ENCODE measurements at places on chromosomes 3 and 15.

DNA sequence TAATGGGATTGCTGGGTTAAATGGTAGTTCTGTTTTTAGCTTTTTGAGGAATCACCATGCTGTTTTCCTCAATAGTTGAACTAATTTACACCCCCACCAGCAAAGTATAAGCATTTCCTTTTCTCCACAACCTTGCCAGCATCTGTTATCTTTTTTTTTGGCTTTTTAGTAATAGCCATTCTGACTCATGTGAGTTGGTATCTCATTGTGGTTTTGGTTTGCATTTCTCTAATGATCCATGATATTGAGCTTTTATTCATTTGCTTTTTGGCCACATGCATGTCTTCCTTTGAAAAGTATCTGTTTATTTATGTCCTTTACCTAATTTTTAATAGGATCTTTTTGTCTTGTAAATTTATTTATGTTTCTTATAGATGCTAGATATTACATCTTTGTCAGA, 288.2 kb downstream of the EPHA6 start:
- DNase-seq = peak; percentile 4

DNA sequence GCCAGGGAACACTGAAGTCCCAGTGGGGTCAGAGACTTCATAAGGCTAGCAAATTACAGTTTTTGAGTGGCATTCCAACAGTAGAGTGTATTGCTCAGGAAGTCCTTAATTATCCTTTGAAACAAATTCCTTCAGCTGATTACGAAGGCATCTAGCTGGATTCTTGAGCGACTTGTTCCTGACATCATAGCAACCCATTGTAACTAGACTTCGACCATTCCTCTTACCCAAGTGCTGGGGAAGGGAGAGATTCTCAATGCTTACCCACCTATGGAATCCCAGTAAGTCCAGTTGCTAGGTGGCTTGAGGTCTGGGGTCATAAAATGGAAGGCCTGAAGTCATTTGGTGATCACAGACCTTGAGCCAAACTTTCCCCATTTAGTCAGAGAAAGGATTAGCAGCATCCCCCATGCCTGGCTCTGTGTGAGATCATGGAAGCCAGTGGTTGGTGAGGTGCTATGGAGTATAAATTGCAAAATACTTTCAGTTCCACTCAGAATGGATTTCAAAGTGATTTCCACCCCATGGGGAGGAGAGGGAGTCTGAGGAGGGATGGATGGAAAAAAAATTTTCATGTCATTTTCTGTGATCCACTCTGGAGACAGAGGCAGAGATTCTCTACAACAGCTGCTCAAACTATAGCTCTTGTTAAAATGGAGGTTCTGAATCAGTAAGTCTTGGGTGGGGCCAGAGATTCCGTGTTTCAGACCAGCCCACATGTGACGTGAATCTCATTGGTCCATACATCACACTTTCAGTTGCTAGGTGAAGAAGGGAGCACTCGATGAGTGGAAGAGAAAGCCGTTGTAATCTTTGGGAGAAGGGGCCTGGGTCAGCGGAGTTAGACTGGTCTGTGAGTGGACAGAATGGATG, 45.7 kb downstream of the CD86 start:
- no peak for DNase-seq

DNA sequence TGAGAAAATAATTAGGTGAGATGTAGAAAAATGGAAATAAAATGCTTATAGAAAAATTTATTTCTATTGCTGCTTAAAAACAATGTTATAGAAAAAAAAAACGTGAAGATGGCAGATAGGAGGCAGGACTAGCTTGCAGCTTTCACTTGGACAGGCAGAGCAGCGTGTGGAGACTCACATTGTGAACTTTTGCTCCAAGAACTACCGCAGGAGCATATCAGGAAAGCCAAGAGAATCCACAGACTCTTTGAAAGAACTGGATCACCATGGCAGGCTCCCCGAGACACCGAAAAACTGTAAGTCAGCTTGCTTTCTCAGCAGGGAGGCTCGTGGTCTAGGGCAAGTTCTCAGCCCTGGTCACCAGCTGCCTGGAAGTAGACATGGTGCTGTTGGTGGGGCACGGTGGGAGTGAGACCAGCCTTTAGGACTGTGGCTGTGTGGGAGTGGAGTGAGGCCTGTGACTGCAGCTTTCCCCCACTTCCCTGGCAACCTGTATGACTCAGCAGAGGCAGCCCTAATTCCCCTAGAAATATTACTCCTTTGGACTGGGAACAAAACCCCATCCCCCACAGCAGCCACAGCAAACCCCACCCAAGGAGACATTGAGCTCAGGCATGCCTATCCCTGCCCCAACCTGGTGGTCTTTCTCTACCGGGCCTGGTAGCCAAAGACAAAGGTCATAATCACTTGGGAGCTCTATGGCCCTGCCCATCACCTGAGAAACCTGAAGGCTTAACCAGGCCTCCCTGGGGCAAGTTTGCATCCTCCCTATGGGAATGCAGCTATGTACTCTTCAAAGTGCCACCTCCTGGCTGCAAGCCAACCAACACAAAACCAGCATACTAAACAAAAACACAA, 22.8 kb downstream of the STRIT1 start:
- DNase-seq = peak; percentile 59

GRCh38 chr15:68592054-68592453, 13.3 kb downstream of the CORO2B start:
- no peak for DNase-seq

DNA sequence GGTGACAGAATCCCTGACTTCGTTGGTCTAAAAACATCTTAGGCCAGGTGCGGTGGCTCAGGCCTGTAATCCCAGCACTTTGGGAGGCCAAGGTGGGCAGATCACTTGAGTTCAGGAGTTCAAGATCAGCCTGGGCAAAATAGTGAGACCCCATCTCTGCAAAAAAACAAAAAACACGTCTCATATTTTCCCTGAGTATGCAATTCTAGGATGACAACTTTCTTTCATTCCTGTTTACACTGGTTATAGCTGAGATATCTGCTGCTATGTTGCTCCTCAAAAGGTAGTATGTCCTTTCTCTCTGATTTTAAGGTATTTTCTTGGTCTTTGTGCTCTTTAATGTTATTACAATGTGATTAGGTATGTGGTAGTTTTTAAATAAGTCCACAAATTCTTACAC, 39.3 kb downstream of the PTH1R start:
- DNase-seq = no peak

DNA sequence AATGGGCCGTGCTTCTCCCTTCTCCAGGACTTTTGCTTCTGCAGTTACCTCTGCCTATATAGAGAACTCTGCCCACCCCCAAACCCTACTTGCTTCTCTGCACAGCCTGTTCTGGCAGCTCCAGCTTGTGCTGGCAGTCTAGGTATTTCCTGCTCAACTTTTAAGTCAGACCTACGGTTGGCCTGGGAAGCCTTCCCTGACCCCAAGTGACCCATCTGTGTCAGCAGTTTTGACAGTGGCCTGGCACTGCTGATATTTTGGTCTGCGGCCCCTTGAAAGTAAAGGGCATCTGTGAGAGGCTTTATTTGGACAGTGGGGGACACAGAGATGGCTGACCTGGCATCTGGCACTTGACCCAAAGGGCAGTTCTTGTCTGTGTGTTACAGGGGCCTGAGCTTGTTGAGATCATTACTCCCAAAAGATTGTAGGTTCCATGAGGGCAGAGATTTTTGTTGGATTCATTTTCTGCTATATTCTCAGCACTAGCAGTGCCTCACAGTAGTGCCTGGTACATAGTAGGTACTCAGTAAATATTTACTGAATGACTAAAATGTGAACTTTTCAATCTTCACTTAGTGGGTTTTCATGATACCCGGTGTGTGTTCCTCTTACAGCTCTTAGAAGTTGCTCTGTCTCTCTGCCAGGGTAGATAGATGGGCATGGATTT, 55.2 kb upstream of the TRAK1 start:
- no peak for DNase-seq

GRCh38 chr3:11794927-11795326, 51.8 kb downstream of the TAMM41 start:
- DNase-seq = no peak

DNA sequence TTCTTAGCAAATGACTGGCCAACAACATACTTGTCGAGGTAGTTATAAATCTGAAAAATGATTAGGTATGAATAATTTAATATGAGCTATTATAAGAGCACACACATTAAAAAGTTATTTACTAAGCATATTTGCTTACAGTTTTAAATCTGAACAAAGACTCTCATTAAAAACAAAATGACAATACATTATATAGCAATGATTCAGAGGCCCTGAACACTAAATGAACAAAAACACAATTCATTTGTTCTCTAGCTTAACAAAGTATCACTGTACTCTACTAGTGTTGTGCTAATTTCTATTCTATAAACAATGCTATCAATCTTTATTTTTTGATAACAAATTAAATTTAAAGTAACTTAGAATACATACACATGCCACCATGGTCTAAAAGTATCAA, 21.0 kb downstream of the CLPX start:
- no peak for DNase-seq

GRCh38 chr3:147838652-147839051, 429.5 kb downstream of the ZIC1 start:
- DNase-seq = no peak

DNA sequence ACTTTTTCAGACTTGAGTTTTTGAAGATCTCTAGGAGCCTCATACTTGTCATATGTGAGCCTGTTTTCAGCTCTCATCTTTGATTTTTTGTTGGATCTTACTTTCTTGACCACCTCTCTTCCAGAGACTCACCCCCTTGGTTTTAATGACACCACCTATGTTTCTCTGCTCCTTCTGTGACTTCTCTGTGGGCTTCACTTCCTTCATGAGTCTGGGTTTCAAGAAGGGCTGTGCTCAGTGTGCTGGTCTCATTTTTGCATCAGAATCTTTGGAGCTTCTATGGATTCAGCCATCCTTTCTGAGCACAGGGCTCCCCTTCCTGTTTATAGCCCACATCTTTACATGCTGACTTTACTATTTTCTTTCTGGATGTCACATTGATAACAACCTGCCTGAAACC, 17.7 kb downstream of the PPM1L start:
- no peak for DNase-seq

- DNase-seq = no peak
These were observed 407.2 kb upstream of the LMCD1 start for GRCh38 chr3:8094415-8094814.

DNA sequence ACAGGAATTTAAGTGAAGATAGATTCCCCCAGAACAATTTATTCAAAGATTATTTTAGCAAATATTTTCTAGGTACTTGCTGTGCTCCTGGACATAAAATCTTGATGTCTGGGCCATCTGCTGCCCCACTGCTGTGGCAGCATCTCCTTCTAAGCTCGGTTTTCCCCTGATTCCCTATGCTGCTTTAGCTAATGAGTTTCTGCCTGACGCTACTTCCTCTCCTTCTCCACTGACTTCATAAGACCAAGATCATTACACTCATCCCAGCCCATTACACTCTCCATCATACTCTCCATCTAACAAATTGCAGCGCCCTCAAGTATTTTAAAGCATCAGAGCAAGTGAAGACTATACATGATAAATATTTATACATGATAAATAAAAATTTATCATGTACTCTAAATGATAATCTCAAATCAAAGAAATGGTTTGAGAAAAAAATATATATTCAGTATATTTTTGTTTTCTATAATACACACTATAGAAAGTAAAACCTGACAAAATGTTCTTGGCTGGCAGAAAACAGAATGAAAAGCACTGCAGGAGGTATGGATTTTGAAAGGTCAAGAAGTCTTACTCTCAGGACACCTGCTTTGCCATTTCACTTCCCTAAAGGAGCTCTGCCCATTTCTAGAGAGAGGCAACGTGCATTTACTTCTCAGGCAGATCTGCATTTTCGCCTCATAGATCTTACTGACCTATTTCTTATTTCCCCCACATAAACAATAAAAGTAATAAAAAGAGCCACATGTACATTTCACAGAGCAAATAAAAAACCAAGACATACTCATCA, 232.0 kb downstream of the KCNMB2 start:
- no peak for DNase-seq

DNA sequence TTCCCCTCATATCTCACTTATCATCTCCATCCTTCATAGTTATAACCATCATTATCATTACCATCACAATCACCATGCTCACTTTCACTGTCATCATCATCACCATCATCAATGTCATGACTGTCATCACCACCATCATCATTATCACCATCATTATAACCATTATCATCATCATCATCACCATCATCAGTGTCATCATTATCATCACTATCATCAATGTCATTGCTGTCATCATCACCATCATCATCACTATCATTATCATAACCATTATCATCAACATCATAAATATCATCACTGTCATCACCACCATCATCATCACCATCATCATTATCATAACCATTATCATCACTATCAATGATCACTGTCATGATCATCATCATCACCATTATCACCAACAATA, 44.1 kb downstream of the SSUH2 start:
- no peak for DNase-seq

GRCh38 chr3:187974871-187975271, 179.1 kb upstream of the LPP start:
- no peak for DNase-seq

GRCh38 chr15:42845581-42845980, 75.0 kb downstream of the TTBK2 start:
- DNase-seq = no peak

Measured in astrocyte of the cerebellum (primary cell).